ENCODE measurements at places on chromosomes 2 and 18.
A peak's percentile ranks its signal among the peaks of the same experiment; 100 is the strongest.

DNA sequence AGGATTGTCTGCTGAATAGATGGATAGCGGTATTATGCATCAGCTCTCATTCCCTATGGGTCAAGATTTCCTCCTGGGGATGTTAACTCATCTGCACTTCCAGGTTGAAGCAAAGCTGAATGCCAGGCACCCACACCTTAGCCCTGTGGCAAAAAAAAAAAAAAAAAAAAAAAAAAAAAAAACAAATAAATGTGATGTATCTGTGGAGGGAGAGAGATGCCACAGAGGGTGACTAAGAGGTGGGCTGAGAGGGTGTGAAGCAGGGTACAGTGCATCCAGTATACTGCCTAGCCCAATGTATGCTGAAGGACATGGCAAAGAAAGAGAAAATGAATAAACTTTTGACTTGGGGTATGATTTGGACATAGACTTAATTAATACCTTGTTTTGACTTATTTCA, 91.4 kb downstream of the COPS8 start:
- no peak for DNase-seq

DNA sequence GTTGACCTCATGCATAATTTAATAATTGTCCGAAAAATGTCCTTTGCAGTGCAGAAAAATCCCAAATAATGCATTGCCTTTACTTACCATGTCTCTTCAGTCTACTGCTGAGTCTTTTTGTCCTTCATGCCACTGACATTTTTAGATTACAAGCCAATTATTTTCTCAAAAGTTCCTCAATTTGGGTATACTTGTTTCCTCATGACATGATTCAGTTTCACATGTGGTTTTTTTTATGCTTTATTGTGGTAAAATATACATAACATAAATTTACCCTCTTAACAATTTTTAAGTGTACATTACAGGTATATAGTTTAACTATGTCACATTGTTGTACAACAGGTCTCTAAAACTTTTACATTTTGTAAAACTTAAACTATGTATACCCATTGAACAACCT, 81.0 kb downstream of the EPC2 start:
- DNase-seq = no peak

GRCh38 chr2:136232456-136233172, 114.7 kb upstream of the CXCR4 start:
- no peak for DNase-seq

DNA sequence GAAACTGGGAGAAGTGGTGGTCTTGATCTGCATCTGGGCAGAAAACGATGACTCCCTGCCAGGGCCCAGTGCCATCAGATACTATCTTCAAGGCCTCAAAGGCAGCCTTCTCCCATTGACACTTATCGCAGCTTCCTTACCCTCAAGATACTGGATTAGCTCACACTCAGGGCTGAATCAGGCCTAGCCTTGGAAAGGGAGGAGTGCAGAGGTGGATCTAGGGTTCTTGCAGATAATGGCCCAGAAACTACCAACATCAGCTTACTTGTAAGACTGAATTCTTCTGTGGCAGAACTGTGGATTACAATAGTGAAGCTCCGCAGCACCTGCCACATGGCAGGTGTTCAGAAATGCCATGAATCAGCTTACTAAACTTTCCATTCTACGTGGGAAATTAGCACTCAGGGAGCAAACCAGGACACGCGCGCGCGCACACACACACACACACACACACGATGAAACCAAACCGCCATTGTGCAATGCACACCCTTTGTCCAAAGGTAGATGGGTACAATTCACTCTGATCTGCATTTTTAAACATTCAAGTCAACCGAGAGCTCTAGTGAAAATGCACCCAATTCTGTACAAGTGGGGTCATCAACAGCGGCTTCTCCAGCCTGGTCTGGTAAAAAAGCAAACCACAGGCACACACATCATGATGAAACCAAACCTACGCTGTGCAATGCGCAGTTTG, 26.3 kb upstream of the TMEM182 start:
- DNase-seq = peak; percentile 7

DNA sequence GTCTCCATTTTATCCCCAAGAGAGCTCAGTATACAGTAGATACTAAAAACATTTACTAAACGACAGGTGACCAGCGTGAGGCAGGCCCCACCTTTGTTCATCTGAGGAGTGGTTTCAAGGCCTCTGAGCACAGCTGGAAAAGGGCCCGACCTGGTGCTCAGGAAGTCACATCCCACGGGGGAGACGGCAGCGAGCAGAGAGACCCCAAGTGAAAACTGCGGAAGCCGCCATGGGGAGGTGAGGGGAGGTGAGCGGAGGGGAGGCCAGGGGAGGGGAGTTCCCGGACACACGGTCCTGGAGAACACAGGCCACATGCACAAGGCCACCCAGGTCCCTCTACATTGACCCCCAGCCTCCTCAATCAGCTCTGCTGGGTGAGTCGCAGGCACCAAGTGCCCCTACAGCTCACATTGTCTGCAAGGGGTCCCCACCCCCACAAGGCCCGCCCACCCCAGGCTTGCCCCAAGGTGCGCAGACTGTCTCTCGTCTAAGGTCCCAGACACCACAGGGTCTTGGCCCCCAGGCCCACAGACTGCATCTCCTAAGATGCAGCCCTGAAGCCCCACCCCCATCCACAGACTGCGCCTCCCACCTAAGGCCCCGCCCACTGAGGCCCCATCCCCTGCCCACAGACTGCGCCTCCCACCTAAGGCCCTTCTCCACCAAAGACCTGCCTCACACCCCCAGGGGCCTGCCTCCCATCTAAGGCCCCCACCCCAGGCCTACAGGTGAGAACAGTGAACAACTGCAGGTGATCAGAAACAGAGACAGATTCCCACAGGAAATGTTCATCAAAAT, 19.1 kb downstream of the PARD6G start:
- DNase-seq = no peak

GRCh38 chr2:9693196-9693491, 62.3 kb upstream of the YWHAQ start:
- DNase-seq = no peak

DNA sequence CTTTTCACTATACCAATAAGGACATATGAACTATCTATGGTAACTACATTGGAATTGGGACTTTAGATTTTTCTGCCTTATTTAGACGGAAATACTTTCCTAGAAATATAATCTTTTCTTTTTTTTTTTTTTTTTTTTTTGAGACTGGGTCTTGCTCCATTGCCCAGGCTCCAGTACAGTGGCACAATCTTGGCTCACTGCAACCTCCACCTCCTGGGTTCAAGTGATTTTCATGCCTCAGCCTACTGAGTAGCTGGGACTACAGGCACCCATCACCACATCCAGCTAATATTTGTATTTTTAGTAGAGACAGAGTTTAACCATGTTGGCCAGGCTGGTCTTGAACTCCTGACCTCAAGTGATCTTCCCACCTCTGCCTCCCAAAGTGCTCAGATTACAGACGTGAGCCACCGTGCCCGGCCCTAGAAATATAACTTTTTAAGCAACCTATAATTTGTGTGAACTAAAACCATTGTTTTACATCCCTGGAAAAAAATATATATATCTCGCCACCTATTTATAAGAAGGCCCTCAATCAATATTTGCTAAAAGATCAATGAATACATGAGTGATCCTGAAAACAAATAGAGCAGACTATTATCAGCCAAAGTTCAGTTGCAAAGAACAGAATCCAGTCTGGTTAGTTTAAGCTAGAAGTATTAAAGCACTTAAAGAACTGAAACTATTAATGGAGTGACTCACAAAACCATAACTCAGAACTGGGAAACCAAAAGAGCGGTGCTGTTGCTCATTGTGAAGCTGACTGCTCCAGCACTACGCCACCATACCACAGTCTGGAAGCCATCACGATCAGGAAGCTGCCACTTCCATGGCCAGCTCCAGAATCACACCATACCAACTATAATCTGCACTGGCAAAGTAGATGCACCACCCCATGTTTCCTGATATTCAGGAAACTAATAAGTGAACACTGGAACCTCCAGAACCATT, 8.4 kb upstream of the HNRNPLL start:
- no peak for DNase-seq

DNA sequence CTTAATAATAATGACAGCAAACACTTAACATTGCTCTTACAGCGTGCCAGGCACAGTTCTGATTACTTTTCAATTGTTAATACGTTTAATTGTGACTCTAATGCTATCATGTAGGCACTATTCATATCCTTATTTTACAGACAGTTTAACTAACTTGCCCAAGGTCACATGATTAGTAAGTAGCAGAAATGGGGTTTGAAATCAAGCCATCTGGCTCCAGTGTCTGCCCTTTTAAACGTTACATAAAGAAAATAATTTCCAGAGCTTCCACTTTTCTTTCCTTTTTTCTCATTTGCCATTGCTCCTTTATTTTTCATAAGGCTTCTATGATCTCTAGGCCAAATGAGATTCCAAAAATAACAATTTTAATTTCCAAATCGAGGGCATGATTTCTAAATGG, 50.6 kb upstream of the IKZF2 start:
- no peak for DNase-seq

DNA sequence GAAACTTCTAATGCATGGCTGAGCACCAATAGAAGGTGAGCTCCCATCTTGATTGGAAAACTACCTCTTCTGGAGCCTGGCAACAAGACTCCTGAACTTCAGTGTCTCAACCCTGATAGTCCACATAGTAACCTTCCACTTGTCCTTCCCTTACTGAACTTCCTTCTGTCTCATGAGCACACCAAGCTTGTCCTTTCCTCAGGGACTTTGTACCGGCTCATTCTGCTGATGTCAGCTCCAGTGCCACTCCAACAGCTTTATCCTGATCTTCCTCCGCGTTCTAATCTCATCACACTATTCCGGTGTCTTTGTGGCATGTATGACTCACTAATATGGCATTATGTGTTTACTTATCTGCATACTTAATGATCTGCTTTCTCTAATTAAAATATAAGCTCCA, 862.0 kb upstream of the ID2 start:
- no peak for DNase-seq

DNA sequence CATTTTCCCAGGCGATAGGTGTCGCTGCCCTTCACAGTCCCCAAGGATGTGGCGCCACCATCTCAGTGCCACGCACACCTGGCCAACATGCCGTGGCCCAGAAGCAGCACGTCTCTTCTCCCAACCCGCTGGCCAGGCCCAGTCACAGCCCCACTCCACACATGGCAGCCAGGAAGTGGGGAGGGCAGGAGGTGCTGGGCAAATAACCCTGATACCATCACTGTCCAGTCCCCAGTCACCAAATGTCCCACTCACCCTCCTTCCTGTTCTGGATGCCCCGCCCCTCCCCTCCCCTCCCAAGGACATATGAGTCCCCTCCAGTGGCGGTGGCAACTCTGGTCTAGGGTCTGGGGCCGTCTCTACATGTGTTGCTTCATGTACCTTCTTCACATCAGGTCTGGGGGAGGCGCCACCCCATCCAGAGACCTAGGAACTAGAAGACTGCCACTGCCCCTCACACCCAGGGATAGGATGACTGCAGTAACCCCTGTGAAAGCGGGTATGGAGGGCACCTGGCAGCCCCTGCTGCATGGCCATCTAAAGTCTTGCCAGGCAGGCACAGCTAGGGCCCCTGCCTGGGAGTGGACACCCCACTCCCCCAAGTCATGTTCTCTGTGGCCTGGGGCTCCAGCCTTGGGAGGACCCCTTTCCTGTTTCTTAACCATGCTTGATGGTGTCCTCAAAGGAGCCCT, 7.3 kb upstream of the CAPN10 start:
- no peak for DNase-seq

- no peak for DNase-seq
Observed at GRCh38 chr2:136116151-136116812, 1.7 kb downstream of the CXCR4 start.

DNA sequence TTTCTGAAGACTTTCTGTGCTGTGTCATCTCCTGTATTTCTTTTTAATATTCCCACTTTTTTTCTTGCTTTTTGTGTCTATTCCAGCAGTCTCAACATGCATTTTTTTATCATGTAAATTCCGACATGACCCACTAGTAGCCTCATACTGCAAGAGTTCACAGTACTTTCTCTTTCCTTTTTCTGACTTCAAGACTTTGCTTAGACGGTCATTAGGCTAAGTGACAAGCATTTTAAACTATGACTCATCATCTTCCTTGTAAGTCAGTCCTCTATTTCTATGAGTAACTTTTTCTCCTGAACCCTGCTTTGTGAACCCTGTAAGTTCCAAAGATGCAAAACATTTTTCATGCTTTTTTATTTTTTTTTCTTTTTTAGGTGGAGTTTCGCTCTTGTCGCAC, 381.2 kb downstream of the TXNL1 start:
- DNase-seq = no peak

DNA sequence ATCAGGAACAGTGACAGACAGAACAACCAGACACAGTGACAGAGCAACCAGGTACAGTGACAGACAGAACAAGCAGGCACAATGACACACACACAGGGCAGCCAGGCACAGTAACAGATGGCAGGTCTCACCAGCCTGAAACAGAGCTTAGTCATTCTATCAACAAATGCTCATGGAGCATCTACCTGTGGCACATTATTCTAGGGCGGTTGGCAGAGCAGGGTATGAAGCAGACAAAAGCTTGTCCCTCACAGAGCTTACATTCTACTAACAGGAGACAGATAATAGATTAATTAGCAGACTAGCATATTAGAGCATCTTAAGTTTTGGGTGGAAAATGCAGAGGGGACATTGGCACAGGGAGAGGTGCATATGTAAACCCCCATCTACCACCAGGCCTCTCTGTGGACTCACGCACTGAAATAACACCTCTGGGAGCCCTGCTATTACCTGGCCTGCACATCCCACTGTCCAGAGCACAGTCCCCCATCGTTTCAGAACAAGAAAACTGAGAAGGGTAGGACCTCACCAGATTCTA, 64.1 kb upstream of the RAB6C start:
- no peak for DNase-seq

- peak; percentile 98 for DNase-seq
Observed at GRCh38 chr2:227406177-227407031, 18.7 kb upstream of the SCYGR1 start.

DNA sequence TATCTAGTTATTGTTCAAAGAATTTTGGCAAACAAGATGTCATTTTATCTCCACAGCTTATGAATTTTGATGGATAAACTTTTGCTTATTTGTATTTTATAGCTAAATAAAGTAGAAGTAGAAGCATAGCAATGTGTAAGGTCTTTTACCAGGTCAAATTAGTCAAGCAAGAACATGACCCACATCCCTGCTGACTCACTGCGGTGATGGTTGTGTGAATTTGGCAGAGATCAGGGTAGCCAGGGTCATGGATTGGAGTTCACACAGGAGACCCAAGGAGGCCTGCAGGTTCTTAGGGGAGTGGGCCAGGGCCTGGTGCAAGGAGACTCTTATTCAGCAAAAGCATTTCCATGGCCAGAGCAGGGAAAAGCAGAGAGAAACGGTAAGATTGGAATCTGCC, 18.7 kb downstream of the SP140 start:
- DNase-seq = no peak
